T1000 (cell line): ENCODE measurements at places on chromosomes 2 and 18.

GRCh38 chr2:61196671-61197070 lies 34.7 kb downstream of the C2orf74 start:
- no peak for DNase-seq

- DNase-seq = peak; percentile 12
Observed at GRCh38 chr18:27378431-27379095, 193.5 kb upstream of the CHST9 start.

GRCh38 chr2:68737711-68738110 lies 3.1 kb downstream of the ARHGAP25 start:
- no peak for DNase-seq

DNA sequence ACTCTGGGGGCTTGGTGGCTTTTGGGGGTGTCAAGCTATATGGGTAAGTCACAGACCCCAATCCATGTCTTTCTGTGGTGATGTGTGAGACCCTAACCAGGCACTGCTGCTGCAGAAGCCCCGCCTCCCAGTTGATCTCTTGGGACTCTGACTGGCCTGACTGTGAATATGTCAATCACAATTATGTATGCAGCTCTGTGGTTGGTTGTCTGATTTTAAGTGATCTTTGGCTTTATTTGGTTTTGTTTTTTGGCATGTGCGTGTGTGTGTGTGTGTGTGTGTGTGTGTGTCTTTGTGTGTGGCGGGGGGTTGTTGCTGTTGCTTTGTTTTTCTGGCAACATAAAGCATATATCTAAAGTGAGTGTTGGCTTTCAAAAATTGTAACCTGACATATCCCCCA lies 78.5 kb upstream of the GLS start:
- no peak for DNase-seq

GRCh38 chr2:45964223-45964841 lies 312.9 kb downstream of the PRKCE start:
- DNase-seq = peak; percentile 92

- no peak for DNase-seq
Observed at GRCh38 chr2:36356298-36356989, 866 bp downstream of the CRIM1 start.

DNA sequence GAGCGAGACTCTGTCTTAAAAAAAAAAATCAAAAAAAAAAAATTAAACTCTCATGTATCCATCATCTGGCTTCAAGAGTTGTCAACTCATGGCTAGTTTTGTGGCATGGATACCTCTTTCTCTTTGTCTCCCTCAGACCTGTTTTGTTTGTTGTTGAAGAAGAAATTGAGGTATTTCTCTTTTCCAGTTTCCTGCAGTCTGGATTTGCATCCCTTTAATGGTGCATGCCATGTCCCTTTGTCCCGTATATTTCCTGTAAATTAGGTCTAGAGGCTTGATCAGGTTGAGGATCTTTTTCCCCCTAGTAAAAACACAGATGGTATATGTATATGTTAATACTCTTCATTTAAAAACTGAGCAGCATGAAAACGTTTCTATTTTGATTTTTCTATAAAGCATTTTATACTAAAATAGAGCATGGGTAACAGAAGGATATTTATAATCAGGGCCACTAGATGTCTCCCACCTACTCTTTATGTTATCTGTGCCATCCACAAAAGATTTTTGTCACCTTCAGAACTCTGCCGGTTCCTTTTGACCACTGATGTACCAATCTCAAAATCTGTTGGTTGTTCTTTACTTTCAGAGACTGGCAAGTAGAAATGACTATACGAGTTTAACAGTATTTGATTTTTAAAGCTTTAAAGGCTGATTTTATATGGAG lies 80.1 kb downstream of the GALNT1 start:
- DNase-seq = no peak

DNA sequence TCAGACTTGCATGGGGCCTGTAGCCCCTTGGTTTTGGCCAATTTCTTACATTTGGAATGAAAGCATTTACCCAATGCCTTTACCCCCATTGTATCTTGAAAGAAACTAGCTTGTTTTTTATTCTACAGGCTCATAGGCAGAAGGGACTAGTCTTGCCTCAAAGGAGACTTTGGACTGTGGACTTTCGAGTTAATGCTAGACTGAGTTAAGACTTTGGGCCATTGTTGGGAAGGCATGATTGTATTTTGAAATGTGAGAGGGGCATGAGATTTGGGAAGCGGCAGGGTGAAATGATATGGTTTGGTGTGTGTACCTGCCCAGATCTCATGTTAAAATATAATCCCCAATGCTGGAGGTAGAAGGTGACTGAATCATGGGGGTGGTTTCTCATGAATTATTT lies 13.4 kb upstream of the WDR75 start:
- DNase-seq = no peak

DNA sequence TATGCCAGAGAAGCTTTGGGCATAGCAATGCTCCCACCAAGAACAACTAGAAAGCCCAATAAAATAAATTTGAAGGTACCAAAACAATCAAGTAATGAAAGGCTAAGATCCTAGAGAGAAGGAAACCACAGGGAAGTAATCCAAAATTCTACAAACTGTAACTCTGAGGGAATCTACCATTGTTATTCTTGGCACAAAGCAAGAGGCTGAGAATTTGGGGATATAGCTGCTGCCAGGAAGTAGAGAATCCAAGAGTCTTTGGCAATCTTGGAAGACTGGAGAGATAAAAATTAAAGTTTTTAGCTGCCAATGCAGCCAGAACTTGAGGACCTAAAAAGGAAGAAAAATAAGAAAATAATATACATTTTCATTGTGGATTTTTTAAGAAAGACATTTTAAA lies 68.5 kb downstream of the PIGN start:
- no peak for DNase-seq

GRCh38 chr18:49663899-49664890 lies 102.3 kb downstream of the LIPG start:
- DNase-seq = no peak
